ENCODE measurements at places on chromosomes 2 and 18.

- DNase-seq: no peak
These were observed 8.1 kb upstream of the MTX2 start for GRCh38 chr2:176261136-176261535.

GRCh38 chr2:129827311-129828090 is 152.0 kb upstream of the RAB6C start:
- DNase-seq: no peak

DNA sequence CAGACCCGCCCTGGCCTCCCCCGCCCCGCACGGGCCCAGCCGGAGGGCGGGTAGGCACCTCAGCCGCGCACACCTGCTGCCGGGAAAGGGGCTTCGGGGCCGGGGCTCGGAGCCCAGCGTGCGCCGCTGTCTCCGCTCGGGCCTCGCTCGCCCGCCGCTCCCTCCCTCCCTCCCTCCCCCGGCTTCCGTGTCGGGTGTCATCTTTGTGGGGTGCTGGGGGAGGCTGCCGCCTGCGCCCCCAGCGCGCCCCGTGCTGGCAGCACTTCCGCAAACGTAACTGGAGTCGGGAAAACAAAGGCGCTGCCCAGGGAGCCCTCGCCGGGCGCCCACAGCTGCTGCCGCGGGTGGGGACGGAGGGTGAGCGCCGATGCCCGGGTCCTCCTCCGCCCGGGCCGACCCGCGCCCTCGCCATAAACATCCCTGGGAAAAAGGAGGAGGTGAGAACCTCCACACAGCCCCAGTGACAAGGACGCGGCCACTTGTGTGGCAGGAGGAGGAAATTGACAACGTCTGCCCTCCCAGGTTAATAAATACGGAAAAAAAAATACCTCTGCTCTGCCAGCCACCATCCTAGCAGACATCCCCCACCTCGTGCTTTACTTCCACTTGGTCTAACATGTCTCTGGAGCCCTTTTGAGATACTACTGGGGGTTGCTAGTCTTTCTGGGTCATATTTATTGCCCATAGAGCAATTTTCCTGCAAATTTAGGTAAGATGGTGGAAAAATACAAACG is 550 bp downstream of the MFSD6 start:
- DNase-seq: peak; percentile 56

- DNase-seq: no peak
These were observed 90.5 kb downstream of the USP40 start for GRCh38 chr2:233476063-233476410.

DNA sequence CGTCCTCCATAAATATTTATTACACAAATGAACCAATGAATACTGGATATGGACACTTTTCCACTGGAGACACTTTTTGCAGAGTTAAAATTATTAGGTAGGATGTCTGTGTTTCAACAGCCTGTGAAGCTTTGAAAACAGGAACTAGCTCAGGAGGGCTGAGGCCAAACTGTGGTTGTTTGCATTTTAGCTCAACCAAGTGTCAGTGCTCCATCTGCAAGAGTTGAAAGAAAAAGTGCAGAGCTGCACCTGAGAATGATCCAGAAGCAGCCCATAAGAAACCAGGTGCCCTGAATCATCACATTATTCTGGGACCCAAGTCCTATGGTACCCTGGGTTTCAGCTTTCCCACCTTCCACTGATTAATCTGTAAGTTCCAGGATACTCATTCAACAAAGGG is 180.4 kb downstream of the TRIB2 start:
- no peak for DNase-seq

DNA sequence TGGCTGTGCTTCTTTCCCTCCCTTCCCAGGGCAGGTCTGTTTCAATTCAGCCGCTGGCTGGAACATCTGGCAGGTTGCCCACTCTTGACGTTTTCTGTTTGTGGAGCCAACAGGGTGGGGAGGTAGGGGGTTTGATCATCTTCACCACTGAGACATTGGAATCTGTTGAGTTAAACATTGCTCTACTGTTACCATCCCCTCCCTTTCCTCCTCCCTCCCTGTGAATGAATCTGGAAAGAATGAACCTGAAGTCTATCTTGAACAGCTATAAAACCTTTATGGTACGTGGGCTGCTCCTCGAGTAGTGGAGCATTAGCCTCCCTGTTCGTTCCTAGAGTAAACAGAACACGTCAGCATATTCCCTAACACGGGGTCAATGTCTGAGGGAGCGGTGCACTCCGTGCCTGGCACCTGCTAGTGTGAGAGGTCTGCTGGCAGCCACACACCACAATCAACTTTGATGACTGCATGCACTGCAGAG is 249.9 kb upstream of the RBBP8 start:
- no peak for DNase-seq

DNA sequence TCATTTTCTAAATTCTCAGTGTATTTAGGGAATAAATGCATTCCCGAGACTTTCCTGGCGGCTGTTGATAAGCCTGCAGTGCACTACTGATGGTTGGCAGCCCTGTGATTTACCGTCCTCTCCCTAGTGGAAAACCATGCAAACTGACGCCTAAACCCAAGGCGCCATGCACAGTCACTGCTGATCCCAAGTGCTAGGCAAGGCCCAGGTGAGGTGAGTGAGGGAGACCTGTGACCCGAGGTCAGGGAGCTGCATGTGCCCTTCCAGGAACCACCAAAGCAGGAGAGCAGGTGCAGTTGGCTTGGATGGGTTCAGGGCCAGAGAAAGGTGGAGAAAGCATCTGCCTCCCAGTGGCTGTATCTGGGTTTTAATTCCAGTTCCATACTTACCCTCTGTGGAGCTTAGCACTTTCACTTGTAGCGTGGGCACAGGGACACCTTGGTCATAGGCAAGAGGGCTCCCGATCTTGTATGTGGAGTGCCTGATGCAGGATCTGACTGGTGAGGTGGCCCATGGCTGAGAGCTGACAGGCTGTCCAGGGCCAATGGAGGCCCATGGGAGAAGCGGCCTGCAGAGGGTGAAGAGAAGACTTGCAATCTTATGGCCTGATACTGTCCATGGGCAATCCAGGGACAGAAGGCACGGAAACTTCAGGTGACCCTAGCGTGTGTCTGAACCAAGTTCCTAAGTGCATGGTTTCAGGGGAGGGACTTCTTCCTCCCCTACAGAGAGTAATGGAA is 131.3 kb downstream of the SH3RF3 start:
- DNase-seq: no peak

DNA sequence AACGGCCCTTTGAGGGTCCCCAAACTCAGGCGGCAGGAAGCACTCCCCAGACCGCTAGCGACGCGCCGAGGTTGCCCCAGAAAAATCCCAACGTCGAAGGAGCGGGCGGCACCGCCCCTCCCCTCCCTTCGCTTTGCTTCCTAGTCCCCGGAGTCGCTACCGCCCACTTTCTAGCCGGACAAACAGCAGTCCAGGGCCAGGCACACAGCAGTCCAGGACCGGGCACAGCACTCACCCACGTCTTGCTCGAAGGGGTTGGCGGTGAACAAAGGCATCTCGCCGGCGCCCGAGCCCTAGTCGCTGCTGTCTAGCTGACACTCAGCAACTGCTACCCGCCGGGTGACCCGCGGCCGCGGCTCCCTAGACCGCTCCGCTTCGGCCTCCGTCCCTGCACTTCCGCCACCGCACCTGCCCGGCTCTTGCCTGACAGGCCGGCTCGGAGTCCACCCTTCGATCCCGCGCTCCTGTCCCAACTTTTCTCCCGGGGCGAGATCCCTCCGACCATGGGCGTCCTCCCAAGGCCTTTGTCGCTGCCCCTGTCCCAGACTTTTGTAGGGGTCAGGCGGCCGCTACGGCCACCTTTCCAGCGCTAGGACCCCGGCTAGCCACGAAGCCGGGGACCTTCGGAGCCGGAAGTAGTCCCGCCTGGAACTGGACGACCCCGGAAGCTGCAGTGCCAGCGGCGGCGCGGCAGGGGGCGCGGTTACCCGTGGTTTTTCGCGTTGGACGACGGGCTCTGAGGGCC is at the start of gene STAM2:
STAM2 (minus strand) TSS at position 396 of the 745 bp plus-strand sequence; CDS start at position 275, 121 bp downstream.
- peak; percentile 90 for DNase-seq

GRCh38 chr2:84669122-84669521 is 152.8 kb downstream of the DNAH6 start:
- DNase-seq: no peak

GRCh38 chr2:60368456-60368855 is 185.0 kb downstream of the BCL11A start:
- DNase-seq: no peak

GRCh38 chr2:241314226-241315092 is 1.0 kb downstream of the HDLBP start:
- no peak for DNase-seq

- no peak for DNase-seq
These were observed 187.3 kb upstream of the TNP1 start for GRCh38 chr2:217047209-217047608.

DNA sequence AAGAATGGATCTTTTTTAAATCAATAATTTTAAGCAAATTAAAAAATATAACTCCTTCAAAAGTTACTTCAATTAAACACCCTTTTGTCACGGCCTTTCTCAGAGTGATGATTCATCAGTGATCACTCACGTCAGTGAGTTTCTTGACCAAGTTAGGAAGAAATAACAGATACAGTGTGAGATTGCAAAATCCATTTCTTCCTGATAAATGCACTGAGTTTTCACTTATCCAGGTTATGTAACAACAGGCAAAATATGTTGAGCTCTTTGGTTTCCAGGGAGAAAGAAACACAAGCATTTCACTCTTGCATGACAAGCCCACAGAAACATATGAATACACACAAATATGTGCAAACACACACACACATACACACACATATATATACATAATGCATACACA is 195.9 kb upstream of the CYRIA start:
- no peak for DNase-seq

GRCh38 chr2:113251118-113251517 is 27.6 kb downstream of the PAX8 start:
- peak; percentile 5 for DNase-seq

GRCh38 chr2:71417300-71418202 is 35.8 kb upstream of the DYSF start:
- no peak for DNase-seq

GRCh38 chr2:156585457-156585856 is 149.3 kb downstream of the GPD2 start:
- DNase-seq: no peak

- DNase-seq: no peak
These were observed 199.4 kb downstream of the SATB2 start for GRCh38 chr2:199258291-199258690.

DNA sequence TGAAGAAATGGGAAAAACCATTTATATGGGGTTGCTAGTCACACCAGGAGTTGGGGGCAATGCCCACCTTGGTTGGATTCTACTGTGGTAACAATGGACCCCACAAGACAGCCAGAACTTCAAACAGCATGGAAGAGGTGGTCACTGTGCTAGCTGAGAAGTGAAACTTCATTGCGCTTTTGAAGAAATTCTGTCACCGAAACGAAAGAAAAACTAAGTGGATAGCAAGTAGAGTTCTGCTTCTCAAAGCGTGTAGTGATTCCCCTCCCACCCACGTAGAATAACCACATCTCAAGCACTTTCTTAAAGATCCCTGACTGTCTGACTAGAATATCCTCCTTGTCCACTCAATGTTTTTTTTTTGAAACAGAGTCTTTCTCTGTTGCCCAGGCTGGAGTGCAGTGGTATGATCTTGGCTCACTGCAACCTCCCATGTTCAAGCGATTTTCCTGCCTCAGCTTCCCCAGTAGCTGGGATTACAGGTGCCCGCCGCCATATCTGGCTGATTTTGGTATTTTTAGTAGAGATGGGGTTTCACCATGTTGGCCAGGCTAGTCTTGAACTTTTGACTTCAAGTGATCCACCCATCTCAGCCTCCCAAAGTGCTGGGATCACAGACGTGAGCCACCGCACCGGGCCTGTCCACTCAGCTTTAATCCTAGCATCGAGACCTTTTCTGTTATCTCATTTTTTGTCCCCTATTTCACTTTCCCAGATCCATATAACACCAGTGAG is 30.1 kb upstream of the CCL20 start:
- no peak for DNase-seq

Measured in activated CD8-positive, alpha-beta memory T cell treated with anti-CD3 and anti-CD28 coated beads for 1 hour (primary cell).